ENCODE measurements at places on chromosomes 12 and 14.

- DNase-seq: no peak
Measured at GRCh38 chr14:35213869-35214387, 78.3 kb upstream of the PSMA6 start.

GRCh38 chr14:36757734-36758601 lies 96.3 kb downstream of the PAX9 start:
- DNase-seq: no peak

- no peak for DNase-seq
Measured at GRCh38 chr12:3587402-3588013, 96.5 kb downstream of the PRMT8 start.

DNA sequence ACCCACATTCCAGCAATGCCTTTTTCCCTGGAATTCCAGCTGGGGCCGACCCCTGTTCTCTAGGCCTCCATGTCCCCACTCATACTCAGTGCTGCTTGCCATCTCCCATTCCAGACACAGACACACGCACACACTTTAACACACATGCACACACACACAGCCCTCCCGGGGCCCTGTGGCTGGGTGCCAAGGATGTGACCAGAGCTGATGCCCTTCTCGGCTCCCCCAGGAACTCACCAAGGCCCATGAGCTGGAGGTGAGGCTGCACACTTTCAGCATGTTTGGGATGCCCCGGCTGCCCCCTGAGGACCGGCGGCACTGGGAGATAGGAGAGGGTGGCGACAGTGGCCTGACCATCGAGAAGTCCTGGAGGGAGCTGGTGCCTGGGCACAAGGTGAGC lies 4.3 kb downstream of the PLEKHG6 start:
- DNase-seq: no peak

DNA sequence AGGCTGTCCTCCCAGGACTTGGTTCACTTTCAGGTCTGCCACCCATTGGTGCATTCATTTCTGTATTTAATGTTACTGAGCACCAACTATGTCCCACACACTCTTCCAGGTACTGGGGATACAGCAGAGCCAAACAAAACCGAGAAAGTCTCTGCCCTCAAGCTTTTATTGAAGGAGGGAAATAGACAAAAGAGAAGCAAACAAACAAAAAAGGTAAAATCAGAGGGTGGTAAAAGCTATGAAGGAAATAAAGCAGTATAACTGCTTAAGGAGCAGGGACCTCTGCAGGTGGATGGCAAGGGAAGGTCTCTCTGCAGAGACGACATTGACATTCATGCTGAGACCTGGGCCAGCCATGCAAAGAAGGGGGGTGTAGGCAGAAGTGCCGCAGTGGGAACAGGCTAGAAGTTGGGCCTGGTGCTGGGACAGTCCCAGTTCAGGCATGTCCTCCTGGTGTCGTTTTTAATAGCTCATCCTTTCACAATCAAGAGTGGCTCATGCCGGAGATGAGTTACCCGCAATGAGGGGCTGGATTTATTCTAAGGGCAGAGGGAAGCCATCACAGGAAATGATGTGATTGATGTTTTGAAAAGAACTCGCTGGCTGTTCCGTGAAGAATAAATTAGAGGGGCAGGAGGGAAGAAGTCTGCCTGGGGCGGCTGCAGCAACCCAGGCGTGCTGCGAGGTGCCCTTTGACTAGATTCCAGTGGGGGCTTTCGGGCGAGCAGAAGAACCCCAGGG lies 72.8 kb downstream of the IRF2BPL start:
- DNase-seq: no peak

DNA sequence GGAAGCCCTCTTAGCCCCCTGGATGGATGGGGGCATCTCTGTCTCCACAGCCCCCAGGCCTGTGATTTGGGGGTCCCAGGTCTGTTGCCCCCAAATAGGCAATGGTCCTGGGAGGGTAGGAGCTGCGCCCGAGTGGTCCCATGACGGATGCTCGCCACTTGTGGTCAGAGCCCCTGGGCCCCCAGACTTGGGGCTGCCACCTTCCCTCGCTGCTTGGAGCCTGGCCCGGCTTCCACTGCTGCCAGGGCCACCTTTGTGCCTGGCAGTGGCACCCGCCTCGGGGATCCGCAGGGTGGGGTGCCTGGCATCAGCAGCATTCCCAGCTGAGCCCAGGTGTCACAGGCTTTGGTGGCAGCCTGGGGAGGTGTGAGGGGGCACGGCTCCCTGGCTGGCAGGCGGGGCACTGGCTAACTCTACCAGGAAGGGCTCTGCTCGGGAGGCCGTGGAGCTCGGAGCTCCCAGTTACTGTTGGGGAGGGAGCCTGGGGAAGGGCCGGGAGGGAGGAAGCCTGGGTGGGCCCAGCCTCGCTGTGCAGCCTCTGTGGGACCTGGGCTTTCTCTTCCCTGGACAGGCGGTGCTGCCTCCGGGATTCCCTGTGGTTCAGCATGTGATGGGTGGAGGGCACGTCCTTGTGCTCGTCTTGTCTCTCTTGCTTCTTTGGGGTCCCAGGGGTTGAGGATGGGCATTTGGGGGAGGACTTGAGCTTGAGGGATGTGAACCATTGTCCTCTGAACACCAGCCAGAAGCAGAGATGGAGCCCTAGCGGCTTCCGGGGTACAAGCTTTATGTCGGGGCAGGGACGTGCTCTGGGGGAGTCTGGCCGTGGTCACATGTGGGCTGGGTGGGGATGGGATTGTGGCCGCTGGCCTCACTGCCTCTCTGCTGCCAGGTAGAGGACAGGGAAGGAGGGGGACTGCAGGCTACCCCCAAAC lies 5.4 kb downstream of the KIF26A start:
- no peak for DNase-seq

GRCh38 chr12:87995581-87996178 lies 33.5 kb downstream of the C12orf50 start:
- peak; percentile 15 for DNase-seq

- no peak for DNase-seq
Measured at GRCh38 chr14:101109981-101110728, 206.6 kb upstream of the RTL1 start.

DNA sequence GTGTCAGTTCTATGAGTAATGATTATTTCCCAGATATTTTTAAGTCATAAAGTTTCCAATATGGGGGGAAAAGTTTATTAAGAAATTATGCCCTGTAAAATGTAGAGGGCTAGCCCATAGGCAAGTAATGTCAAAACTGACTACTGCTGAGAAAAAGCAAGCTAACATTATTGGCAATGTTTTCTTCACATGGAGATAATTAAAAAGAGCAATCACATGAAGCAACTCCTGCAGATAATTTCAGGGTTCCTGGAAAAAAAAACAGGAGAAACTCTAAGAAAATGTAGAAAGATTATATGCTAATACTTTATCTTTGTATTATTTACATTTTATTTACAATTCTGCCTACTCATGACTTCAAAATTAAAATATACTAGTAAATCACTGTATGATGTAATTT lies 39.8 kb downstream of the PPP1R12A start:
- DNase-seq: no peak

Data from activated CD4-positive, alpha-beta T cell treated with anti-CD3 and anti-CD28 coated beads for 24 hours (primary cell).